ENCODE measurements at places on chromosomes 1 and 21. TPM values are rescaled to one million over a fixed set of nuclear protein-coding genes. Genes with fewer than 3 reads are reported as not detected.

GRCh38 chr1:32474954-32475353 is 10.1 kb downstream of the ZBTB8B start:
- no peak for DNase-seq

- no peak for DNase-seq
Observed at GRCh38 chr1:182046763-182047162, 14.7 kb downstream of the ZNF648 start.

- DNase-seq = no peak
Observed at GRCh38 chr1:241485145-241485544, 34.4 kb downstream of the FH start.

DNA sequence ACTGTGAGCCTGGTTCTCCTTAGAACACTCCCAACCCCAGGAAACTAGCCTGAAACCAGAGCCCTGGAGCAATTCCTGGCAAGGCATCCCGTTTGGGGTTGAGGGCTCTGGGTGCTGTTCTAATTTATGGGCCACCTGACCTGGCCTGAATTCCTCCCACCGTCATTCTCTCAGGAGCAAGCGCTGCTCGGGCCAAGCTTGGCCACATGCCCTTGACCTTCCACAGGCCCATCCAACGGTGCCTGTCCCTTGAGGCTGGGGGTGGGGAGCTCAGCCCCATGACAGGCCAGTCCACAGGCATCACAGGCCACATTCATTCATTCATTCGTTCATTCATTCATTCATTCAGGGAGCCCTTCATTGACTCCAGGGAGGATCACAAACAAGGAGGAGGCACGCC is 5.3 kb downstream of the PADI2 start:
- no peak for DNase-seq

TBX19 gene
- 3.0 TPM for total RNA-seq

PDZK1 gene
- 0.98 TPM for total RNA-seq
